ENCODE measurements at places on chromosomes 13 and 19. TPM values are rescaled to one million over a fixed set of nuclear protein-coding genes. Genes with fewer than 3 reads are reported as not detected.

DNA sequence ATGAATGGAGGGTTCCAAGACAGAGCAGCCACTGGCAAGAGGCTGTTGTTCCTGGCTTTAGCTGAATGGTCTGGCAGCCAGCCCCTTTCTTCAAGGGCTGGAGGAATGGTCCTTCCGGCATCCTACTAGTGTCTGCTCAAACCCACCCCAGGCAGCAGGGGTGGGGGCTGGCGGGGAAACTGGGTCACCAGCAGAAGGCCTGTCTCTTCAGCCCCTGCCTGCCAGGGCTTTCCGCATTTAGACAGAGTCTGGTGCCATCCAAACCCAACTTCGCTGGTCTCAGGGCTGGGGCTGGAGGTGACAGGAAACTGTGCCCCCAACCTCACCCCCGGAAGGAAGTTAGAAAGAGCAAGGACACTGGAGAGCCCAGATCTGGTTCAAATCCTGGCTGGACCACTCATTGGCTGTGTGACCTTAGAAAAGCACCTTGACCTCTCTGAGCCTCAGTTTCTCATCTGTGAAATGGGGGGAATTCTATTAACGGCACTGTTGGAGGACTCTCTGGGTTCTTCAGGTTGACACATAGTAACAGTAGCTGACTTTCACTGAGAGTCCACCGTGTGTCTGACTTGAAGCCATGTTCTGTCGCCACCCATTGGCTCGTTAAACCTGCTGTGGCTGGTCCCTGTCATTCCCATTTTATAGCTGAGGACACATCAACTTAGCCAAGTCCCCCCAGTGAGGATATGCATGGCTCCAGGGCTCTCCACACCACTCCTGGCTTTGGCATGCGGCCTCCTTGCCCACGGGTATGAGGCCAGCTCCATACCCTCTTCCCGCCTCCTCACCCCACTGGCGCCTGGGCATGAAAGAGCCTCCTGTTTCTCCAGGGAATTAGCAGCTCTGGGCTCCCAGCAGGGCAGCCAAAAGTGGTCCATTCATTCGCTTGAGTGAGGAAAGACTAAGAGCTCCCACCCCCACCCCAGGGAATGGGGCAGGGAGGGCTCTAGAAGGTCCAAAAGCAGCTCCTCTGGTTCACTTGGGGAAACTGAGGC, 2.5 kb upstream of the NR2C2AP start:
- no peak for DNase-seq

- no peak for DNase-seq
Measured at GRCh38 chr13:96381681-96382080, 291.8 kb downstream of the HS6ST3 start.

GRCh38 chr19:19406878-19407632, 1.6 kb downstream of the GATAD2A start:
- peak; percentile 32 for DNase-seq

Gene ADM5
- total RNA-seq = 7.5 TPM

DNA sequence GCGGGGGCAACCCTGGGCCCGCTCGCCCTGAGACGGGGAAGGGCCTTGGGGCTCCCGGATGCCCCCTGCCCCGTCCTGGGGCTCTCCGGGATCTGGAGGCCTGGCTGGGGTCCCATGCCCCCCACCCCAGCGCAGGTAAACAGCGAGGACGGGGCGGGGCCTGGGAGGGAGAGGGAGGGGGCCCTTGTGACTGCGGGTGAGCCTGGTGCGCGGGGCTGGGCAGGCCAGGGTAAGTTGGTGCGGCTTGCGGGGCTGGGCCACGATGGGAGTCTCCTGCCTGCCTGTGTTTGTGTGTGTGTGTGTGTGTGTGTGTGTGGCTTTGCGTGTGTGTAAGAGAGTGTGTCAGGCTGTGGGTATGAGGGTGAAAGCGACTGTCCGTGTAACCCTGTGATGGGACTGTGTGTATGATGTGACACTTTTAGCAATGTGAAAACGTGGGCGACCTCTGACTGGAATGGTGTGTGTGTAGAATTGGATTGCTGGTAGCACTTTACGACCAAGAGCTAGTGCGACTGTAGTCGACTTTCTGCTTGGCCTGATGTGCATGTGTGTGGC, 426 bp downstream of the KLC3 start:
- DNase-seq = no peak

- DNase-seq = no peak
Measured at GRCh38 chr13:104372095-104372655, 1306.0 kb upstream of the SLC10A2 start.

DNA sequence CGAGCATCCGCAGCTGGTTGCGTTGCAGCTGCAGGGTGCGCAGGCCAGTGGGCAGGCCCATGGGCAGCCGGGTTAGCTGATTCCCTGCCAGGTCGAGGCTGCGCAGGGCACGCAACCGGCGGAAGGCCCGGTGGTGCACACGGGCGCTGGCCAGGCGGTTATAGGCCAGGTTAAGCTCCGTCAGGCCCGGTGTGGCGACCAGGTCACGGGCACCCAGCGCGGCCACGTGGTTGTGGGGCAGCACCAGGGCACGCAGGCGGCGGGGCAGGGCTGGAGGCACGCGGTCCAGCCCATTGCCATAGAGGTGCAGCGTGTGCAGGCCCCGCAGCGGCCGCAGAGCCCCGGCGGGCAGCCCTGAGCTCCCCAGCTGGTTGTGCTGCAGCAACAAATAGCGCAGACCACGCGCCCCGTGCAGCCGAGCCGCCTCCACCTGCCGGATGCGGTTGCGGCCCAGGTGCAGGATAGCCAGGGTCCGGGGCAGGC, 5.3 kb downstream of the PODNL1 start:
- no peak for DNase-seq

Gene PEAK3
- total RNA-seq = 3.9 TPM

Gene UPK1A
- not detected for total RNA-seq

DNA sequence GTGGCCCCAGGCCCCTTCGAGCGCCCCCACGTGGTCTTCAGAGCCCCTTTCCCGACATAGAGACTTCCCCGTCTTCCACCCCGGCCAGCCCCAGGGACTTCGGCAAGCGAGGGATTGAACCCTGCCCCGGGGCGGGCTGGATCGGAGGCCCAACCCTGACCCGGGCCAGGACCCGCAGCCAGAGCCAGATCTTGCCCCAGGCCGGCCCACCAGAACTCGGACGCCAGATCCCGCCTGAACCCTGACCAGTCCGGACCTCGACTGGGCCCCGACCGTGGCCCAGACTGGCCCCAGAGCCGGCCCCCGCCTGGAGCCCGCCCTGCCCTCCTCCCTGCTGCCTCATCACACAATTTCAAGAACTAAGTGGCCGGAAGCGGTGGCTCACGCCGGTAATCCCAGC, 253 bp upstream of the TPTE2 start:
- no peak for DNase-seq

DNA sequence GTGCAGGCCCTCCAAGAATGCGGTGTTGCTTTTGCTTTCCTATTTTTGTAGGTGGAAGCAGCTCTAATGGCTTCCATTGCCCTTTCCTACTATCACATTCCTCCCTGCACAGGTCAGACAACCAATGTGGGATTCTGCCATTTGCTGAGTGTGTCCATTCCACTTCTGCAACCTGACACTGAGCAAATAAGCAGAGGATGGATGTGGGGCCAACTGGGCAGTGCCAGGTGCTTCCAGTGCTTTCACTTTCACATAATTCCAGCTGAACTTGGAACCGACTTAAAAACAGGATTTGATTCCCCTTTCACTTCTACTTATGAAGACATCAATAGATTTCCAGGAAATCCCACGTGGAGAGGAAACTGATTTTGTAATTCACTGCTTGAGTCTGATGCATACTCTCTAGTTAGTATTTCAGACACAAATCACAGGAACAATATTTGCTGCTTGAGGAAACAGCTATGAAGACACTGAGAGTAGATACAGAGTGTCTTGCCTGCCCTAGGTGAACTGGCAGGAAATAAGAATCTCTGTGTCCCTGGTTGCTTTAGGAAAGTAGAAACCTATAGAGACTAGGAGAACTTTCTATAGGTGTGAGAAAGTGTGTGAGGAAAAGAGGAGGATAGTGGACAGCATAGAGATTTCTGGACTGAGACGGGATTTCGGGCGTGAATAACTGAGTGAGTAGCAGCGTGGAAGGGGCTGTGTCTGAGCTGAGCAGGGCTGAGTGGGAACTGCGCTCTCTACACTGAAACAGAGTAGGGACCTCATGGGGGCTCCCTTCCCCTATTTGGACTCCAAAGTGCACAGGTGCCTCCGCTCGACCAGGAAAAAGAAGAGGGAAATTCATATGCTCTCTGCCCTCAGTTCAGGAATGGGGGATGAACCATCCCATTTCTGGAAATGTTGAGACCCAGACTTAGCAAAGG, 22.5 kb downstream of the LGALS16 start:
- DNase-seq = no peak

Gene EPS8L1
- 2.0 TPM for total RNA-seq

Gene ODAD3
- not detected for total RNA-seq

DNA sequence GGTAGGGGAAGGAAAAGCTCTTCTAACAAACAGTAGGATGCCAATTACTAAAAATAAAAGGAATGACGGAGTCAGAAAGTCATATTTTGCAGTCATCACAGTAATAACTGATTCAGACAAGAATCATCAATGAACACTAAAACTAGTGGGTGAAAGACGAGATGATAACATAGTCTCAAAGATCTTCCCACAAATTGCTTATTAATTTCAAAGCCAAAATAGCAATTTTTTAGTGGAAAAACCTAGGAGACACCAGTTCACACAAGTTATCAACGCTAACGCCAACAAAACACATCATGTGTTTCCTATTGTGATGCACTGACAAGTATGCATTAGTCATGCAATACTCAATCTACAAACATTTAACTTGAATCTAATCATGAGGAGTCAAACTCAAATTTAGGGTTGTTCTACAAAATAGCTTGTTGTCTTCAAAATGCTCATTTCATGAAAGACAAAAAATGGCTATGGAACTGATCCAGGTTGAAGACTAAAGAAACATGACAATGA, 18.6 kb downstream of the ZNF233 start:
- no peak for DNase-seq

- DNase-seq = no peak
Measured at GRCh38 chr13:93700115-93700514, 473.5 kb downstream of the GPC6 start.

- DNase-seq = no peak
Measured at GRCh38 chr13:111789011-111789410, 277.9 kb upstream of the SOX1 start.

Gene MCEMP1
- 12.3 TPM for total RNA-seq

Gene ZNF419
- total RNA-seq = 26.5 TPM

Gene ZNF880
- total RNA-seq = 32.9 TPM

- no peak for DNase-seq
Measured at GRCh38 chr13:110150384-110151101, 156.4 kb downstream of the COL4A1 start.

Gene GPR12
- not detected for total RNA-seq

DNA sequence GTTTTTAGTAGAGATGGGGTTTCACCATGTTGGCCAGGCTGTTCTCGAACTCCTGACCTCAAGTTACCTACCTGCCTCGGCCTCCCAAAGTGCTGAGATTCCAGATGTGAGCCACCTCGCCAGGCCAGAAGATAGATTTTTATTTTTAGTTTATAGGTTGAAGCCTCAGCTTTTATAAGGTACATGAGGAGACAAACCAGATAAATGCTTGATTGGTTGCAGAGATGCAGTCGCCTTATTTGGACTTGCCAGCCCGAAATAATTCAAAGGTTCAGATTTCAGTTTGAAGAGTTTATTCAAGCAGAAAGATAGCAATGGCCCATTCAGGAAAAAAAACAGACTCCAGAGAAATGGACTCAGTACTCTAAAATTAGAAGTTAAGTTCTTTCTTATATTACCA, 3.1 kb downstream of the ZNF69 start:
- DNase-seq = no peak

Gene BCAM
- total RNA-seq = not detected

DNA sequence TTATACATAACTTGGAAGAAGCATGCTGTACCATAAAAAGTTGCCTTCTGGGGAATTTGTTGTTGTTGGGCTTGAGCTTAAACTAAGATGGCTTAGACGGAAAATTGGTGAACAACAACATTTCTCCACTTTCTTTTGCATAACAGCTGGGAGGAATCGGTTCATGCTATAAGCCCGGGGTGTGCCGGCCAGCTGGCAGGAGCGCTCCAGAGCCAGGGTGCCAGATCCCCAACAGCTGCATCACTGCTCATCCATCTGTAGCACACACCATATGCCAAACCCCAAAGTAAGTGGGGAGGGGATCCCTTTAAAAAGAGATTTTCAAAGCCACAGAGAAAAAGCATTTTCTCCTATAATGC, 419.5 kb upstream of the ARGLU1 start:
- DNase-seq = no peak

Gene CFAP97D2
- 1.1 TPM for total RNA-seq

Gene HIPK4
- total RNA-seq = not detected

GRCh38 chr19:37992761-37993160, 85.8 kb downstream of the SIPA1L3 start:
- no peak for DNase-seq

DNA sequence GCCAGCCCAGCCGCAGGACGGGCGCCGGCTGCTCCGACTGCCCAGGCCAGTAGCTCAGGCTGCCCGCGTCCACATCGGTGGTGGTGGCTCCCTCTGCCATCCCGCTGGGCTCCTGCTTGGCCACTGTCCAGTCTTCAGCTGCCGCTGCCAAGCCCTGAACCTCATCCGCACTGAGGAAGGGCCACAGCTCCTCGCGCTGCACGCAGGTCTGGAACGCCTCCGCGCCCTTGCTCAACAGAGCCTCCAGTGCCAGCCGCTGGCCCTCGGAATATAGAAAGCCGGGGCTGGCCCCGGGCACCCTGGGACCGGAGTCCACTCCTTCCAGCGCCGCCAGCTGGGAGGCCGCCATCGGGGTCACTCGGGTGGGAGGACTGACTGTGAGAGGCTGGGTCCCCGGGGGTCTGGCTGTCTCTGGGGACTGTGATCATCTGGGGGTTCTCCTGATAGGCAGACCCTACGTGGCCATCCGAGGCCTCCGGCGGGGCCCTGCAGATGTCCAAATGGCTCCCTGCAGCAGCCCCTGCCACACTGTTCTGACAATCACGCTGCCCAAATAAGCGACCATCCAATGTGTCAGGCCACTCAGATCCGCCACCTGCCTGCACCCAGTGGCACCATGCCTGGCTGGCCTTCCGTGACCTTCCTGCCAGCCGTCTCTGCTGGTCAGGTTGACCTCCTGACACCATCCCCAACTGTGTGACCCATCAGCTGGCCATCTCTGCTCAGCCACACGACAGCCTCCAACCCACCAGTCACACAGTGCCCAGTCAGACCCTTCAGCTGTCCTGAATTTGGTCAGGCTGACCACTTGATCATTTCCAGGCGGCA, 1.6 kb downstream of the FAM83E start:
- no peak for DNase-seq

DNA sequence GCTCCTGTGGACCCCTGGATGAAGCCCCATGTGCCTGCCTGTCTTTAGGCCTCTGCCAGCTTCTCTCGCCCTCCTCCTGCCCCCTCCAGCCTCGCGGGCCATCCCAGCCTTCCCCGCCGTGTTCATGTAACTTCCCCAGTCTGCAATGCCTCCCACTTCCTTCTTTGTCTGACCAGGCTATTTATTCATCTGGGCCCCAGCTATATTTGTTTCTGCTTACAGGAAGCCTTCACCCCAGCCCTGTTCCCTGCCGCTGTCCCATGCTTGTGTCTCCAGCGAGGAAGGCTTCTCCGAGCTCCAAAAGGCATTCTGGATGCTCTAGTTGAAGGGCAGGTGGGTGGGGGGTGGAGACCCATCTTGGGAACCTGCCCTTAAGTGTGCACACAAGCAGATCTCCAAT, 7.9 kb upstream of the C3 start:
- no peak for DNase-seq

Data from naive thymus-derived CD4-positive, alpha-beta T cell (primary cell).